ENCODE measurements at places on chromosomes 16 and 17. TPM values are rescaled to one million over a fixed set of nuclear protein-coding genes. Genes with fewer than 3 reads are reported as not detected.

DNA sequence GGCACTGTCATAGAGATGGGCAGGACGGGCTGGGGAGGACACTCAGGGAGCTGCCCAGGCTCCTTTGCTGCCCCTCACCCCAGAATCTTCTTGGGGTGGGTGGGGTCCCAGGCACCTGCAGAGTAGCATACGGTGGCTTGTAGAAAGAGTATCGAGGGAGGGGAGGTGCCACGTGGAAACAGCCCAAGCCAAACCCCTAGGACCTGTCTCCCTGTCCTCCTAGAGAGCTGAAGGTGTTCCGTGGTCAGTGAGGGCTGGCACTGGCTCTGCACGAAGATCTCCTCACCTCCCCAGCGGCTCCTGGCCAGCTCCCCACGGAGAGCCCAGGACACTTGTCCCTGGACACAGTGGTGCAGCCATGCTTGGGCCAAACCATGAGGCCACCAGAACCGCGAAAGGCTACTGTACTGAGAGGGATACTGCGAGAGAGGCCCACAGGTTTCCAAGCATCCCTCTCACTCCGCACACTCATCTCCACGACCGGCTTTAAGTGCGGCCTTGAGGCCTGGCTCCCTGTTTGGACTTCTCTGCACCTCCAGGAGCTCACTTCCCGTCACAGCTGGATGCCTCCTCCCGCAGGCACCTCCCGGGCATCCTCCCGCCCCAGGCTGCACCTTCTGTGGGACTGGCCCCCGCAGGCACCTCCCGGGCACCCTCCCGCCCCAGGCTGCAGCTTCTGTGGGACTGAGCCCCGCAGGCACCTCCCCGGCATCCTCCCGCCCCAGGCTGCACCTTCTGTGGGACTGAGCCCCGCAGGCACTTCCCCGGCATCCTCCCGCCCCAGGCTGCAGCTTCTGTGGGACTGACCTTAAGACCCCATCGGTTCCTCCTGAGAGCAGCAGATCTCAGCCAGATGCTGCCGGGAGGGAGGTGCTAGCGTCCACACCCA is 2.0 kb upstream of the MAFG start:
- no peak for DNase-seq

- no peak for DNase-seq
Measured at GRCh38 chr17:52827526-52827925, 669.0 kb upstream of the CA10 start.

DNA sequence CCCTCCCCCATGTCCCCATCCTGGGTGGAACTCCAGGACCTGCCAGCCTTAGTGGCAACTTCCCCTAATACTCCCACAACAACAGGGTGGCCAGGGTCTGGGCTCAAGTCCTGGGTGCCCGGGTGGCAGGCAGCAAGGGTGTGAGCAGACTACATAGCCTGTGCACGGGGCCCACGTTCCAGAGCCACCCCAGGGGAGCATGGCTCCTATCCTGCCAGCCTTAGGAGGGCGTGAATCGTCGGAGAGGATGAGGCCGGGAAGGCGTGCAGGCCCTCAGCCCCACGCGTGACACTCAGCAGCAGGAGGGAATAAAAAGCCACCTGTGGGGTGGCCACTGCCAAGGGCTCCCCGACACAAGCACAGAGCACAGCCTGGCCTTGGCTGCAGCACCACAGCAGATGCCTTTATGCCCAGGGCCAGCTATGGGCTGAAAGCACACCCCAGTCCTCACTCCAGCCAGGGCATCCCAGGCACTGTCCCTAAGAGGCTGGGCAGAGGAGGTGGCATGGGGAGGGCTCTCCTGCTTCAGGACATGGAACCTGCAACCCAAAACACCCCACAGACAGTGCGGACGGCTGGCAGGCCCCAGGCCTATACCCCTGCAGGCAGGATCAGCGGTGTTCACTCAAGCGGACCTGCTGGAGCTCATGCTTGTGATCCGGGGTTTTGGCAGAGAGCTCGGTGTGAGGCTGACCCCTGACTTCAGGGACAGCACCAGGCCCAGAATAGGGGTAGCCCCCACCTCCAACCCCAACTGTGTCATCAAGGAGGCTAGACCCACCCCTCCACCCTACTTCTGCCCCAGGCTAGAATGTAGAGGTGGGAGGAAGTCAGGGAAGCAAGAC is 2.7 kb downstream of the BCAR1 start:
- peak; percentile 55 for DNase-seq

DNA sequence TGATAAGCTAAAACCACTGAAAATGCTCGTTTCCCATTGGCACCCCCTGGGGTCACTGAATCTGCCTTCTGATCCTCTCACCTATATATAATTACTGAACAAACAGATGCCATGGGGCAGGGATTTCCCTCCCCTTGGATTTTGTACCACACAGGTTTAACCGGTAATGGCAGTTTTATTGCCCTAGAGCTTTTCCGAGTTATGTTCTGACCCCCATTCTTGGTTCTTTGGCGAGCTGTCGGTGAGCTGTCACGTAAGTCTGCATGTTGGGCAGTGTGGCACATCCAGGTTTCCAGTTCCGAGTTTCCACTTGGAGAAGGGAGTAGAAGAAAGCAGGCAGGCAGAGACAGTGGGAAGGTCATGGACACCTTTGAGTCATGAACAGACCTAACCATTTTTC is 7.1 kb downstream of the TMEM97 start:
- DNase-seq, result no peak

GRCh38 chr17:58532555-58532951 is 18.1 kb upstream of the MTMR4 start:
- DNase-seq, result no peak

GRCh38 chr16:81719993-81720392 is 59.1 kb upstream of the PLCG2 start:
- DNase-seq, result no peak

- DNase-seq, result no peak
Measured at GRCh38 chr17:15265131-15265530, at the start of gene PMP22. PMP22 (minus strand) TSS chr17:15265326; CDS start chr17:15260727, 4,599 bp downstream.

C17orf78 gene
- not detected for total RNA-seq

DPEP2 gene
- total RNA-seq, result 2.7 TPM

STAC2 gene
- total RNA-seq, result 3.7 TPM

RCVRN gene
- total RNA-seq, result 0.48 TPM

TRPV3 gene
- total RNA-seq, result 2.6 TPM

CDRT15L2 gene
- not detected for total RNA-seq

SLC5A11 gene
- total RNA-seq, result not detected

PFN1 gene
- total RNA-seq, result 209 TPM

RBFOX1 gene
- total RNA-seq, result 65.0 TPM

HIGD1B gene
- total RNA-seq, result 2.6 TPM
